ENCODE measurements at places on chromosomes 13 and 19. TPM values are rescaled to one million over a fixed set of nuclear protein-coding genes. Genes with fewer than 3 reads are reported as not detected.

DNA sequence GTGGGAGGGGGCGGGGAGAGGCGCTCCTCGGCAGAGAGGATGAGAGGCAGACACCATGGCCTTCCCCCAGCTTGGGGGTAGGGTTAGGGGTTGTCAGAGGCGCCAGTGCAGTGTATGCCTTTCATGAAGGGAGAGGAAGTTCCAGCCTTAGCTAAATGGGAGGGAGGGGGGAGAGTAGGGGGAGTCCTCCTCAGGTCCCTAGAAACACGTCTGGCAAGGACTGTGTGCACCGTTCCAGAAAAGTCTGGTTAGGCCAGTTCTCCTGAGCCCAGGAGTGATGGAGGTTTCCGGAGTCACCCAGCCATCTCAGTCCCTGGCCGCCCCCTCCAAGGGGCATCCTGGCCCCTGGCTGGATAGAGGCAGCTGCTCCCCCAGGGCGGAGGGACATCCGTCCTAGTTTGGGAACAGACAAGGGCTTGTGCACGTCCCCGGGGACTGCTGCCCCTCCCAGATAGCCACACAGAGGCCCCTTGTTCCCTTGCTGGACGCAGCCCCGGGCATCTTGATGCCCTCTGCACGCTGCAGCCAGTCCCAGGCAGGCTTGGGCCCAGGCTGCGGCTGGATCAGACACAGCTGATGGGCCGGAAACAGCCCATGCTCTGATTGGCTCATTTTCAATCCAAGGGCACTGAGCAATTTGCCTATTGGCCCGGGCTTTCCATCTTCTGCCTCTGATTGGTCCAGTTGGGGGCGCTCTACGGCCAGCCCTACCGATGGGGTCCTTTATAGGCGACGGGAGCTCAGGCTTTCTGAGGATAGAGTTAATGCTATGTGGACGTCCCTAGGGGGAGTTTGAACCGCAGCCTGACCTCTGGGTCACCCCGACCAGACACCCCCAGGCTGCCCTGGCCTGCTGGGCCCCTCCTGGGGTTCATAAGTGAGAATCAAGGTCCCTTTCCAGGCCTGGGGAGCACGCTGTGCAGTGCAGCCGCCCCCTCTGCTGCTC is 3.8 kb downstream of the S1PR2 start:
- no peak for DNase-seq

DNA sequence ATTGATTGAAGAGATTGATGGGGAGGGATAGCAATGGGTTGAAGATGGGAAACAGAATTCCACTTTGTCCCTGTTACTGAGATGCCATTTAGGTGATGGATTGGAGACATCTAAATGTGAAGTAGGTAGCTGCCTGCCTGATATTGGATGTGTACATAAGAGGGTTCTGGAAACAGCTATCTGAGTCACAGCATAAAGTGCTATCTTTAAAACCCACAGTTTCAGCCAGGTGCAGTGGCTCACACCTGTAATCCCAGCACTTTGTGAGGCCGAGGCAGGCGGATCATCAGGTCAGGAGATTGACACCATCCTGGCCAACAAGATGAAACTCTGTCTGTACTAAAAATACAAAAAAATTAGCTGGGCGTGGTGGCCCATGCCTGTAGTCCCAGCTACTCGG is 72.6 kb downstream of the DNAJC3 start:
- no peak for DNase-seq

The GFY gene
- not detected for total RNA-seq

The ARRDC5 gene
- total RNA-seq, result not detected

DNA sequence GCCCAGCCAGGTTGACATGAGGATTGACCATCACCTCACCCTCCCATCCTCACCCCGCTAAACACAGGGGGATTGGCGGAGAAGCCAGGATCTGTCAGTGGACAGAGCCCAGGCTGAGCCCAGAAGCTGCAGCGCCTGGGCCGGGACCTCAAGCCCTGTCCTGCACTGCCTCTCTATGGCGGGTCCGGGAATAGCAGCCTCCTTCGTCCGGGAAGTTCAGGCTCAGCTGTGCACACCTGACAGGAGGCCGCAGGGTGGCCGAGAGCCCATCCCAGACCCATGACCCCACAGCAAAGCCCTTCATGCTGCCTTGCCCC is 67.8 kb downstream of the SPACA7 start:
- DNase-seq, result no peak

The KIR3DL2 gene
- not detected for total RNA-seq

DNA sequence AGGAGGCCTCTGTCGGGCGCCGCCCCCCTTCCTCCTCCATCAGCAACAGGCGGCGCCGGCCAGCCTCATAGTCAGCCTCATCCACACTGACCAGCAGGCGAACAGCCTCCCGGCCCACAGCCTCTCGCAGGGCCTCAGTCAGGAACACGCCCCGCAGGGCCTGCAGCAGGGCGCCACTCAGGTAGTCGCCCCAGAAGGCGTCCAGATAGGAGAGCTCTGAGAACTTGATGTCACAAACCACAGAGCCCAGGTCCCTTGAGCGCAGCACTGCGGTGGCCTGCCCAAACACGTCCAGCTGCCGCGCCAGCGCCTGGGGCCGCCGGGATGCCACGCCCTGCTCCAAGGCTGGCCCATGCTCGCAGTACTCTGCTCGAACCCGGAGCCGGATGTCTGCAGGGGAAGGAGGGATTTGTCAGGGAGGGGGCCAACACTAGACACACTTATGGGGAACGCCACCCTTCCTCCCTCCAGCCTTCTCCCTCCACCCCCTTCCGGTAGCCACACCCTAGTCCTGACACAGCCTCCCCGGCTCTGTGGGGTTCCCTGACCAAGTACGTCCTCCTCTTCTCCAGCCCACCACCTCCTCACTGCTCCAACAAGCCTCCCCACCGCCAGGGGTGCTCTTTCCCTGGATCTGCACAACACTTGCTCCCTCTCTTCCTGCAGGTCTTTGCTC is 17.9 kb downstream of the DEDD2 start:
- no peak for DNase-seq

DNA sequence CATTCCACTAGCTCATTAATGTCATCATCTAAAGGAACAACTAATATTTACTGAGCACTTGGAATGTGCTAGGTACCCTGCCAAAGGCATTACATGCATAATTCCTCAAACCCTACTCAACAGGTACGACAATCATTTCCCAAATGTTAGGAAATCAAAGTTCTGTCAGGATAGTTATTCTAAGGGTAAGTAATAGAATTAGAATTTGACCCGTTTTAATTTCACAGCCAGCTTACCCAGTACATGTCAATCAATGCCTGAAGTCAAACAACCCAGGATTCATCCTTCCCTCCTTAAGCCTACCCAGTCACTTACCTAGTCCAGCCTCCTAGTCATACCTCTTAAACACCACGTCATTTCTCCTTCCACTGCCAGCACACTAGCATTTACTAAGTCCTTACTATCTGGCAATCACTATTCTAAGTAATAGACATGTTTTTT is 2.4 kb downstream of the LNX2 start:
- DNase-seq, result no peak
